SJCRH30 (cell line): ENCODE measurements at places on chromosomes 12 and 14. TPM values are rescaled to one million over a fixed set of nuclear protein-coding genes. Genes with fewer than 3 reads are reported as not detected.

GRCh38 chr12:12870465-12870864, 20.9 kb upstream of the GPRC5A start:
- no peak overlapping the region for H3K4me3 ChIP-seq
- peaks cover 16% of the 10 kb centered on the region for H3K4me1 ChIP-seq
- peak; percentile 23 for DNase-seq
- H3K27me3 ChIP-seq = no peaks in the 10 kb centered on the region
- no peak overlapping the region for H3K27ac ChIP-seq
- no peaks in the 10 kb centered on the region for H3K36me3 ChIP-seq

DNA sequence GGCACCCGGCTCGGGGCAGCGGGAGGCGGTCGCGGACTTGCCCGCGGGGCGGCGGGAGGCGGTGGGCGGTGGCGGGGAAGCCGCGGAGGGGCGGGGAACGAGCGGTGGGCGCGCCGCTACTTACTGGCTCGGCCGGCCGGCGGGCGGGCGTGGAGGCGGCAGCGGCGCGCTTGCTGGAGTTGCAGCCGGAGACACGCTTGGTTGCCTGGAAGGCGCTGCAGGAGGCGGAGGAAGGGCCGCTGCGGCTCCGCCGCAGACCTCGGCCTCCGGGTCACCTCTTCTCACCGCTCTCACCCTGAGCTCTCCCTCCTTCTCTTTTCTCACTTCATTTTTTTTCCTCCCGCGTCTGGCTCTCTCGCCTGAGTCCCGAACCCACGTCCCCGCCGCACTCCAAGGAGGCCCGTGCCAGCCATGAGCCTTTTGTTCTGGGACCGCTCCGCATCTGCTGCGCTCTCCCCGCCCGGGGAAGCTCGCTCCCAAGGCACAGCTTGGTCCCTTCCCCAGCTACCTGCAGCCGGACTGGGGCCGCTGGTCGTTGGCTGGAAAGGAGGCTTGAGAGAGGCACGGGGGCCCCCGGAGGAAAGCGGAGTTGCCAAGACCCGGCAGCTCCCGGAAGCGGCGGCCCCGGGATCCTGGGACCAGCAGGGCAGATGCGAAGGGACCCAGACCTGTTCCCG, 592 bp upstream of the KCNK10 start:
- no peak overlapping the region for H3K27ac ChIP-seq
- H3K27me3 ChIP-seq = peaks cover 17% of the 10 kb centered on the region
- DNase-seq = peak; percentile 57

Gene DHRS2
- total RNA-seq = 0.84 and 0.99 TPM in 2 replicates

Gene YARS2
- total RNA-seq = 28.8 and 32.9 TPM in 2 replicates

Gene EML1
- 8.8 and 10.8 TPM in 2 replicates for total RNA-seq

- H3K36me3 ChIP-seq = no peaks in the 10 kb centered on the region
- no peaks in the 10 kb centered on the region for H3K4me1 ChIP-seq
- no peak for DNase-seq
- H3K27ac ChIP-seq = no peak overlapping the region
These were observed 527.3 kb upstream of the CCDC196 start for GRCh38 chr14:65958664-65959562.

GRCh38 chr12:61916831-61917230, 343.4 kb upstream of the USP15 start:
- no peaks in the 10 kb centered on the region for H3K36me3 ChIP-seq
- no peaks in the 10 kb centered on the region for H3K4me1 ChIP-seq
- no peak overlapping the region for H3K27ac ChIP-seq
- H3K4me3 ChIP-seq = no peak overlapping the region
- no peaks in the 10 kb centered on the region for H3K27me3 ChIP-seq

DNA sequence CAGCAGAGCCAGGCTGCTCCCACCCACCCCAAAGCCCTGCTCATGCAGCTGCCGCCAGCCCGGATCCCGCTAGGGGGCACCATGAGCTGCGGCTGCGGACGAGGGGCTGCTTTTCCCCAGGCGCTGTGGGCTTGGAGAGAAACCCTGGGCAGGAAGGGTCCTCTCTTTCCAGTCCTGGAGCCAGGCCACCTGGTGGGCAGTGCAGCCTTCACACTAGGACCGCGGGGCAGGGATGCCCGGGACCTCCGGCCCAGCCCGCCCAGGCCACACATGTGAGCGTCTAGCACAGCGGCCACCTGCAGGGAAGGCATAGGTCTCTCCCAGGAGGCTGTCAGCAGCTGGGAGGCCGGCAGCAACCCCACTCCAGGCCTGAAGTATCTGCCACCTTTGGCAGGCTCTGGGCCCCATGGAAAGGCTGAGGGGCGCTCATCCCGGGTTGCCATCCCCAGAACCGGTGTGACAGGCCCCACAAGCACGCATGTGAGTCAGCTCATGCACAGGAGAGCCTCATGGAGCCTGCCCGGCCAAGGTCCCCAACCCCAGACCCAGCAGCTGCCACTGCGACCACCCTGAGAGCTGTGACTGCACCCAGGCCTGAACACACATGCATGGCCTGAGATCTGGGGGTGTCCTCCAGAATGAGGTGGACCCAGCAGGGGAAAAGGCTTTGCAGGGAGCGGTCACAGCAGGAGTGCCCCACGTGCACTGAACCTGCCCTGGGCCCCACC, 280.0 kb upstream of the RTL1 start:
- no peaks in the 10 kb centered on the region for H3K36me3 ChIP-seq
- no peaks in the 10 kb centered on the region for H3K27me3 ChIP-seq
- no peak overlapping the region for H3K4me3 ChIP-seq
- peak; percentile 36 for DNase-seq

DNA sequence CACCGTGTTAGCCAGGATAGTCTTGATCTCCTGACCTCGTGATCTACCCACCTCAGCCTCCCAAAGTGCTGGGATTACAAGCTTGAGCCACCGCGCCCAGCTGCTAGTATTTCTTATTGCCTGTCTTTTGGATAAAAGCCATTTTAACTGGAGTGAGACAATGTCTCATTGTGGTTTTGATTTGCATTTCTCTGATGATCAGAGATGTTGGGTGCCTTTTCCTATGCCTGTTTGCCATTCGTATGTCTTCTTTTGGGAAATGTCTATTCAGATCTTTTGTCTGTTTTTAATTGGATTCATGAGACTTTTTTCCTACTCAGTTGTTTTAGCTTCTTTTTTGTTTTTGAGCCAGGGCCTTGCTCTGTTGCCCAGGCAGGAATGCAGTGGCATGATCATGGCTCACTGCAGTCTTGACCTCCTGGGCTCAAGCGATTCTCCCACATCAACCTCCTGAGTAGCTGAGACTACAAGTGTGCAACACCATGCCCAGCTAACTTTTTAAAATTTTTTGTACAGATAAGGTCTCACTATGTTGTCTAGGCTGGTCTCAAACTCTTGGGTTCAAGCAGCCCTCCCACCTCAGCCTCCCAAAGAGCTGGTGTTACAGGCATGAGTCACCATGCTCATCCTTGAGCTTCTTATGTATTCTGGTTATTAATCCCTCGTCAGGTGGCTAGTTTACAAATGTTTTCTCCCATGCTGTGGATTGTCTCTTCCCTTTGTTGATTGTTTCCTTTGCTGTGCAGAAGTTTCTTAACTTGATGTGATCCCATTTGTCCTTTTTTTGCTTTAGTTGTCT, 65.9 kb downstream of the ACACB start:
- H3K4me3 ChIP-seq = no peak overlapping the region
- no peaks in the 10 kb centered on the region for H3K4me1 ChIP-seq
- H3K36me3 ChIP-seq = no peaks in the 10 kb centered on the region
- no peaks in the 10 kb centered on the region for H3K27me3 ChIP-seq
- H3K27ac ChIP-seq = no peak overlapping the region

GRCh38 chr12:2922329-2922728, 31.6 kb downstream of the TULP3 start:
- no peak for DNase-seq
- no peak overlapping the region for H3K27ac ChIP-seq
- peaks cover 62% of the 10 kb centered on the region for H3K36me3 ChIP-seq
- H3K4me1 ChIP-seq = no peaks in the 10 kb centered on the region
- no peaks in the 10 kb centered on the region for H3K27me3 ChIP-seq
- H3K4me3 ChIP-seq = no peak overlapping the region

DNA sequence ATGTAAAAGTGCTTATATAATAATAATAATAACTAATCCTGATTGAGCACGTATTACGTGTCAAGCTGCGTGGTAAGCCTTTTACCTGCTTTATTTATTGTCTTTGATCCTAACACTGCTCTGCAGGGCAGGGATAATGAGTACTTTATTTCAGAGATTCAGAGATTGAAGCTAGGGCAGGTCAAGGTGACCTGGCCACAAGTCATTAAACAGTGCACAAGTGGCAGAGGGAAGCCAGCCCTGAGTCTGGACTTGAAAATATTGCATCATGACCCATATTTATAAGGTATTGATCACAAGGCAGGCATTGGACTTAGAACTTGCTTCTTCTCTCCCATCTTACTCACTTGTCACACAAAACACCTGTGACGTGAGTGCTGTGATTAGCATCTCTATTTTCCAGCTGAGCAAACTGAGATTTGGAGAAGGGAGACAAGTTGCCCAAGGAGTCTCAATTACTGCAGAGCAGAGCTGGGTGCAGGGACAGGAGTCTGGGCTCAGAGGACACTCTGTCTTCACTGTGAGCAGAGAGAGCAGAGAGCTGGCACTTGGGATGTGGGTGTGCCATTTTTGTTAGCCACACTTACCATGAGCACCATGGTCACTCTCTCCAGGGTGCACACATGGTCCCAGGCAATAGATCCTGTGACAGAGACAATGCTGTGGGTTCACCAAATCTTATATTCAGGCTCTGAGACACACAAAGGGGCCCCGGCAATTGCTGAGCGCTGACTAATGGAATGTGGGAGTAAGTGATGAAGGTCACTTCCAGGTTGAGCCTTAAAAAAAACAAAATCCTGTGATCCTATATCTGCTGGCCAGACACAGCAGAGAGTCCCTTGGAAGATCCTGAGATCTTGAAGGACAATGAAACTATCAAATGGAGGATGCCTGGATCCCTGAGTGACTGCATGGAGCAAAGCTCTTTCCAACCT, 113.2 kb upstream of the MED13L start:
- H3K27ac ChIP-seq = no peak overlapping the region
- no peaks in the 10 kb centered on the region for H3K4me1 ChIP-seq
- H3K36me3 ChIP-seq = no peaks in the 10 kb centered on the region
- no peaks in the 10 kb centered on the region for H3K27me3 ChIP-seq

DNA sequence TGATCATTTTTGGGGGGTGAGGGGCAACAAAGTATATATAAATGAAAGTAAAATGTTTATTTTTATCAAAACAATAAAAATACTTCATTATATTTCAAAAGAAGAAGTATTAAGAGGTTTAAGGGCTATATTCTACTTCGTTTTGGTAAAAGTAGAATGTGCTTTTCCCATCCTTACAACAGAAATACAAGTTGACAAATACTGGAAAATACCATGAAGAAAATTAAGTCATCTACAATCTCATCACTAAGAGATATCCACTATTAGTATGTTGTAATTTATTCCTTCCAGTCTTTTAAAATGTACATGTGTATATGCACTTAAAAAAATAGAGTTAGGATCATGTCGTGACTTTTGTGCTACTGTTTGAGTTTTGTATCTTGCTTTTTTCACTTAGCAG, 92.8 kb downstream of the PCNX1 start:
- no peak overlapping the region for H3K4me3 ChIP-seq
- H3K4me1 ChIP-seq = no peaks in the 10 kb centered on the region
- no peak for DNase-seq
- H3K27me3 ChIP-seq = no peaks in the 10 kb centered on the region
